ENCODE measurements at places on chromosomes 6 and 20. TPM values are rescaled to one million over a fixed set of nuclear protein-coding genes. Genes with fewer than 3 reads are reported as not detected.

GRCh38 chr20:32224463-32224862, 16.8 kb downstream of the POFUT1 start:
- DNase-seq = no peak

GRCh38 chr6:13868236-13868635, 53.9 kb upstream of the MCUR1 start:
- DNase-seq = no peak

DNA sequence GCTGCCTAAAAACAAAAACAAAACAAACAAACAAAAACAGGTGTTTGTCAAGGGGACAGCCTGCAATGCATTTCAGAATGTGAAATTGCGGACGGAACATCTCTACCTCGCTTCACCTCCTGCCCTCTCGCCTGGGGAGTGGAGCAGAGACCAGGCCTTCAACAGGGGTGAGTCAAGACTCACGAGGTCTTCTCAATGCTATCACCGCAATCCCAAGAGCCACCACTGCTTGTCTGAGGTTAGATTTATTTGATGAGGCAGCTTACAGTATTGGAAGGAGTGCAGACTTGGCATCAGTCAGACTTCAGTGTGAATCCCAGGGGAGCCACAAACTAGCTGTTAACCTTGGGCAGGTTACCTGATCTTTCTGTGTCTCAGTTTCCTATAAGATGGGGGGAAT, 7.7 kb downstream of the GABRR1 start:
- DNase-seq = no peak

The COL19A1 gene
- 0.28 TPM for total RNA-seq

DNA sequence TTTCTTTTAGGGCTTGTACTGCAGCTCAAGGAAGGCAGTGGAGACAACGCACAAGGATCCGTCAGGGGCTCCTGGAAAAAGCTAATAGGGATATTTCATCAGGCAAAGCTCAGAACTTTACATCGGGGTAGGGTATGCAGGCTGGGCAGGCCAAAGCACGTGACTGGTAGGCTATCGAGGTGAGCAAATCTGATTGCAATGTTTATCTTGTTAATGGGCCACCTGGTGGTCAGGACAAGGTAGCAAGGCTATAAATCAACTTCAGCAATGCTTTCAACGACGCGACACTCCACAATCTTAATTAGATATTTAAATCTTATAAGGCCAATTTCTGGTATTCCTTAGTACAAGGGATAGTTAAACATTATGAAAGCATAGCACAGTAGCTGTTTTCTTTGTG, 1302.8 kb upstream of the EYS start:
- DNase-seq = no peak

DNA sequence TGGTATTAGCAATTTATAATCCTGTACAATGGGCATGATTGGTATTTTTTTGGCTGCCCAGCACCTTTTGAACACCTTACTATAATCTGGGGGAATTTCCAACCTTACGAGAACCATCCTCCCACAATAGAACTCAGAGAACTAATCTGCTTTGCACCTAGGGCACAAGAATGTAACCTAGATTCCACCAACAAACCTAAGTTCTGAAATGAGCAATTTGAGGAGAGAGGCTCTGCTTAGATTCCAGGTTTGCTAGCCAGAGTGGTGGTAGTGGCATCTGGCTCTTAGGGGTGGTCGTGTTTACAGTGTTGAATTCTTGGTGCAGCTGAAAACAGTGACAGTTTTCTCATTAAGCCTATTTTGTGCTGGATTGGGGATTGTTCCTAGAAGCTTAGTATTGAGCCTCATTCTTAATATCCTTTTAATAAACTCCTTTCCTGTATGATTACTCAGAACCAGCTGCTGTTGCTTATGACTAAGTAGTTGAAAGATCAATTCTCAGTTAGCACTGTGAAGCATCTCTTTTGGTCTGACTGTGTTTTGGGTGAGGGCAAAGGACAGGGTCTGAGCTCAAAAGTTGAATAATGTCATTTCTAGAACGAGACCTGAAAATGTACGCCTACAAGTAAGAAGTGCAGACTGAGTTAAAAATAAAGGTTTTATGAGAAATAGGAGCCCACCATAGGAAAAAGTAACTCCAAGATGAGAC, 385.6 kb downstream of the CDKAL1 start:
- no peak for DNase-seq

The MLIP gene
- not detected for total RNA-seq

Measured in uterus (tissue), 4 donors.